ENCODE measurements at places on chromosomes 6 and 20. TPM values are rescaled to one million over a fixed set of nuclear protein-coding genes. Genes with fewer than 3 reads are reported as not detected.

- no peak overlapping the region for H3K4me3 ChIP-seq
- no peaks in the 10 kb centered on the region for H3K4me1 ChIP-seq
- no peak overlapping the region for H3K27ac ChIP-seq
- no peak for DNase-seq
- no peaks in the 10 kb centered on the region for H3K36me3 ChIP-seq
- H3K27me3 ChIP-seq = no peaks in the 10 kb centered on the region
These were observed 314.2 kb downstream of the CDC5L start for GRCh38 chr6:44701637-44702101.

The FOXF2 gene
- total RNA-seq = 0.19 TPM

The SIRPG gene
- 0.31 TPM for total RNA-seq

The OPN5 gene
- total RNA-seq = not detected

The SLC12A5 gene
- total RNA-seq = 0.64 TPM

DNA sequence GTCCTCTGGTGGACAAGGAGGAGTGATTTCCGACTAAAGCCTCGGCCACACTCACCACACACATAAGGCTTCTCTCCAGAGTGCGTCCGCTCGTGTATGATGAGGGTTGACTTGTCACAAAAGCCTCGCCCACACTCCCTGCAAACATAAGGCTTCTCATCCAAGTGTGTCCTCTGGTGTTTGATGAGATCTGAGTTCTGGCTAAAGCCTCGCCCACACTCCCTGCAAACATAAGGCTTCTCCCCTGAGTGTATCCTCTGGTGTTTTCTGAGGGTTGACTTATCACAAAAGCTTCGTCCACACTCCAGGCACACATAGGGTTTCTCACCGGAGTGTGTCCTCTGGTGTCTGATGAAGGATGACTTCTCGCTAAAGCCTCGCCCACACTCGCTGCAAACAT, 12.9 kb upstream of the SNRPB start:
- no peak overlapping the region for H3K27ac ChIP-seq
- no peaks in the 10 kb centered on the region for H3K4me1 ChIP-seq
- H3K4me3 ChIP-seq = no peak overlapping the region
- no peaks in the 10 kb centered on the region for H3K27me3 ChIP-seq
- no peak for DNase-seq

GRCh38 chr6:106250953-106251352, 74.6 kb downstream of the ATG5 start:
- H3K27ac ChIP-seq = no peak overlapping the region
- peaks cover 18% of the 10 kb centered on the region for H3K4me1 ChIP-seq
- H3K36me3 ChIP-seq = no peaks in the 10 kb centered on the region
- no peak overlapping the region for H3K4me3 ChIP-seq
- H3K27me3 ChIP-seq = no peaks in the 10 kb centered on the region
- no peak for DNase-seq

The GMPR gene
- 3.7 TPM for total RNA-seq

The MTHFD1L gene
- total RNA-seq = 11.5 TPM

- H3K4me1 ChIP-seq = no peaks in the 10 kb centered on the region
- H3K36me3 ChIP-seq = no peaks in the 10 kb centered on the region
- no peak for DNase-seq
These were observed 892.3 kb downstream of the PHF3 start for GRCh38 chr6:64527899-64528298.

GRCh38 chr6:14464055-14464454, 346.5 kb downstream of the CD83 start:
- H3K27me3 ChIP-seq = no peaks in the 10 kb centered on the region
- H3K36me3 ChIP-seq = no peaks in the 10 kb centered on the region
- DNase-seq = no peak

- no peak overlapping the region for H3K4me3 ChIP-seq
- H3K27ac ChIP-seq = no peak overlapping the region
- no peaks in the 10 kb centered on the region for H3K27me3 ChIP-seq
- H3K4me1 ChIP-seq = no peaks in the 10 kb centered on the region
- no peaks in the 10 kb centered on the region for H3K36me3 ChIP-seq
These were observed 23.0 kb upstream of the IYD start for GRCh38 chr6:150345781-150346180.

DNA sequence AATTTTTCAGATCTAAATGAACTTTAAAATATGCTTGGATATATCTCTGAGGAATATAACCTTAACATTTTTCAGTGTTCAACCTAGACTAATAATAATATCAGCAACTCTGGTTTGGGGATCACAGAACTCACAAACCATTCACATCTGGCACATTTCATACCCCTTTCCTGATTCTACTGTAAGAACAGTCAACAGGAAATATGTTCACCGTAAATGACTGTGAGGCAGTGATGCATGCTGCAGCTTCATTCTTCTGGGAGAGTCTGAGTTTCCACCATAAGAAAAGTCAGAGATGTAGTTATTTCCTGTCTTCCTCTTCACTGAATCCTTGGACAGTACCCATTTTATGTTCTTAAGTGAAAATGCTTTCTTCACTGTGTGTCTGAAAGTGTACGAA, 134.2 kb upstream of the IFNGR1 start:
- no peak for DNase-seq
- no peaks in the 10 kb centered on the region for H3K27me3 ChIP-seq
- H3K36me3 ChIP-seq = no peaks in the 10 kb centered on the region
- no peak overlapping the region for H3K4me3 ChIP-seq
- no peaks in the 10 kb centered on the region for H3K4me1 ChIP-seq
- H3K27ac ChIP-seq = peak overlapping the region; percentile 71

The LY6G6D gene
- not detected for total RNA-seq

- H3K4me1 ChIP-seq = no peaks in the 10 kb centered on the region
- no peaks in the 10 kb centered on the region for H3K36me3 ChIP-seq
- no peak overlapping the region for H3K4me3 ChIP-seq
- H3K27ac ChIP-seq = no peak overlapping the region
- DNase-seq = no peak
- no peaks in the 10 kb centered on the region for H3K27me3 ChIP-seq
These were observed 70.7 kb downstream of the ANKRD6 start for GRCh38 chr6:89503641-89504040.

DNA sequence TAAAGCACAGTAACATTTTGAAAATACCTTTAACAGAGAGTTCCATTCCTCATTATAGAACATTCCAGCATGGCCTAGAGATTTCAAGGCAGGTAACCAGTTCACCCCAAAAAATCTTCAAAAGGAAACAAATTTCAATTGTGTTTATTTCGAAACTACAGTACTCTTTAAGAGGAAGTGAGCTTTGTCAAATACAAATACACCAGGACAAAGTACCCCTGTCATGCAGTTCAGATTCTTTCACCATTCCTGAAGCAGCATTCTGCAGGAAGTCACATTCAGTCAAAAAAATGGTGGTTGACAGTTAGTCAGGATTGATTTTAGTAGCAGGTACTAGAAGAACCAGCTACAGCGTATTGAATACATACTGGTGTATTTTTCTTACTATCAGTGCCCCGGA, 89.6 kb upstream of the RIN2 start:
- H3K36me3 ChIP-seq = no peaks in the 10 kb centered on the region
- no peak overlapping the region for H3K27ac ChIP-seq
- H3K4me1 ChIP-seq = no peaks in the 10 kb centered on the region
- H3K4me3 ChIP-seq = no peak overlapping the region
- no peaks in the 10 kb centered on the region for H3K27me3 ChIP-seq

DNA sequence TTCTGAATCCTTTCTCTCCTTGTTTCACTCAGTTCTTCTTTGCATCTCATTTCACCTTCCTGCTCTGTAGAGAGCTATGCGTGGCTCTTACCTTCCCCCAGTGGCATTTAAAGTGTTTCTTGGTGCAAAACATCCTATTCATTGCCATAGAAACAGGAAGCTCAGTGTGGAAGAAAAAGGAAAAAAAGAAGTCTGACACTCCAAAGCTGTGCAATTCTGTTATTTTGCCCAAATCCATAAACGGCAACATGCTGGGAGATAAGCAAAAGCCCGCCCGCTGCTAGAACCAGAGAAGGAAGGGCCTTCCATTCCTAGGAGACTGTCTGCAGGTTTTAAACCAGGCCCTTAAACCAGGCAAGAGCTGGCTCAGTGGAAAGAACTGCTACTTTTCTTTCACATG, 247.1 kb downstream of the HIVEP2 start:
- H3K4me3 ChIP-seq = no peak overlapping the region
- H3K27ac ChIP-seq = no peak overlapping the region
- no peaks in the 10 kb centered on the region for H3K4me1 ChIP-seq

DNA sequence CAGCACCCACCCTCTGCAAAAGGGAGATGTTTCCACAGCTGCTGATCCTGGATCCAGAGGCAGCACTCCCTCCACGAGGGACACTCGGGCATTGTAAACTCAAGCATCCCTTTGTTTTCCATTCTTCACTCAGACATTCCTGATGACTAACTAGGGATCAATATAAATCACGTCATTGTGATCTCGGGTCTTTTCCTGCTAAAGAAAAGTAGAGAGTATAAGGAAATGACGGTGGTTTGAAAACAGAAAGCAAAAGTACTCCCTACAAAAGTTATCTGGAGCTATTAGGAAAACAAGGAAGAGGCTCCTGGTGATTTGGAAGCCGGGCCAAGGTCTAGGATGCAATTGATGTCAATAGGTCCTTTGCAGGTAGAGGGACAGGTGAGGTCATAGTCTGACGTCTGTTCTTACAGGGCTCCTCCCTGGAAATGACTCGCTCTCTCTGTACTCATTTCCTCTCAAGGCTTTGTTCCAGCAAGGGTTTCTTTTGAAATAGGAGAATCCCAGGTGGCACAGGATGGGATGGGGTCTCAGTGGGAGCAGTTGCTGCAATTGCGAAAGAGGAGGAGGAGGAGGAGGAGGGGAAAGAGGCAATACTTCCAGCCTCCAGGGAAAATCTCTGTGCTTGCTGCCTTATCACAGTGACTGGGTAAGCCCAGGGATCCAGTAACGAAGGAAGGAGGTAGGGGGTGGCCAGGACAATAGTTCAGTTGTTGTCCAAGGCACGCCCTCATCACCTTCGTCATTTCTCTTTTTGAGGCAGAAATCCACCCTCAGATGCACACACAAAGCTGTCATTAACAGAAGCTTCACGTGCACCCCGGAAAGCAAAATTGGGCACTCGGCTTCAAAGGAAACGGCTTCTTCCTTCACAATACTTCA, 222.8 kb downstream of the LY86 start:
- peak; percentile 76 for DNase-seq
- peaks cover 18% of the 10 kb centered on the region for H3K4me1 ChIP-seq
- H3K27ac ChIP-seq = peak overlapping the region; percentile 75

The ACOT8 gene
- 15.5 TPM for total RNA-seq

DNA sequence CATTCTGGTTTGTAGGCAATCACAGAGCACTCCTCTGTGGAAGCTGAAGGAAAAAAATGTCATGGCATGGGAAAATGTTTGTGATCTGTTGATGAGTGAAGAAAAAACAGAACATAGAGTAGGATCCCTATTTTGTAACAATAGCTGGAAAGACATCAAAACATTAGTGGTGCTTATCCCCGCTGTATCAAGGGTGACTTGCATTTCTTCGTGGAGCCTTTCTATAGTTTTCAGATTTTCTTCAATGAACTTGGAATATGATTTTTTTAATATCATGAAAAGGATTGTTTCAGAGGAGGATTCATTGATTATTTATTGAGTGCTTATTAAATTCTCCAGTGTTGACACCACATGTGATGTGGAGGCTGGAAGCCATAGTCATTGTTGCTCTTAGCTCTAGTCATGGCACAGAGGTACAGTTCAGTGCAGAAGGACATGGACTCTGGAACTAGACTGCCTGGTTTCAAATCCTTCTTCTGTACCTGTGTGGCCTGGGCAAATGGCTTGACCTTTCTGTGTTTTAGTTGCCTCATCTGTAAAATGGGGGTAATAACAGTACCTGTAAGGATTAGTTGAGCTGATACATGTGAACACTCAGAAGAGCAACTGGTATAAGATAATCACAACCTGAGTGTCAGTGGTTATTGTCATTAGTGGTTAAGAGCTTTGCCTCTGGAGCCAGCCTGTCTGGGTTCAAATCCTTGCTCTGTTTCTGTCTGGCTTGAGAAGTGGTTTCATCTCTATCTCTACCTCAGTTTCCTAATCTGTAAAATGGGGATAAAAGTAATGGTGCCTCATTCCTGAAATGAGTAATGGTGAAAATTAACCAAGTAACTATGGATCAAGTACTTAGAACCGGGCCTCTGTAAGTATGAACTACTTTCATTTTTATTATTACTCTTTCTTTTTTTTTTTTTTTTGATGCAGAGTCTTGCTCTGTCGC, 14.7 kb upstream of the CDKN1A start:
- no peaks in the 10 kb centered on the region for H3K27me3 ChIP-seq
- no peaks in the 10 kb centered on the region for H3K4me1 ChIP-seq
- no peak overlapping the region for H3K27ac ChIP-seq
- no peak overlapping the region for H3K4me3 ChIP-seq

DNA sequence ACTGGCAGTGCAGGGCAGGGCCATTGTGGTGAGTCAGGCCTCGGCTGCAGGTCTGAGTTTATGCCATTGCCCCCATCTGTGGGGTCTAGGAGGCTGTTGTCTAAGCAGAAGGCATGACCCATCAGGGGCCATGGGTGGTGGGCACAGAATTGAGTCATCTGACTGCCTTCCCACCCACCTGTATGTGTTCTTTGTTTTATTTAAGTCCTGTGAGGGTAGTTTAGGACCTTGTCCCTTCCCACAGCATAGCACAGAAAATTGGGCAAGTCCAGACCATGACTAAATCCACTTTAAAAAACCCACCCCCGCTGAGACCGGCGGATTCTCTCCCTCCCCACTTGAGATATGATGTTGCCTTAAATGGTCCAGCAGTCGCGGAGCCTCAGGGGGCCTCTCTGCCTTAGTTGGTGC, 40.3 kb downstream of the ERMARD start:
- H3K36me3 ChIP-seq = no peaks in the 10 kb centered on the region
- no peak overlapping the region for H3K4me3 ChIP-seq
- H3K27ac ChIP-seq = no peak overlapping the region
- H3K4me1 ChIP-seq = no peaks in the 10 kb centered on the region

The RIPPLY2 gene
- not detected for total RNA-seq

The POM121L2 gene
- not detected for total RNA-seq

- no peaks in the 10 kb centered on the region for H3K27me3 ChIP-seq
- peak overlapping the region; percentile 99 for H3K27ac ChIP-seq
- no peaks in the 10 kb centered on the region for H3K36me3 ChIP-seq
- DNase-seq = peak; percentile 64
- peak overlapping the region; percentile 94 for H3K4me3 ChIP-seq
These were observed 476 bp downstream of the IGF2R start for GRCh38 chr6:159969204-159969912.

The RAB32 gene
- 18.3 TPM for total RNA-seq

- no peak overlapping the region for H3K4me3 ChIP-seq
- H3K27ac ChIP-seq = no peak overlapping the region
- no peaks in the 10 kb centered on the region for H3K27me3 ChIP-seq
- no peak for DNase-seq
- no peaks in the 10 kb centered on the region for H3K36me3 ChIP-seq
These were observed 560.1 kb downstream of the UTRN start for GRCh38 chr6:144845186-144845585.

The SIRPD gene
- not detected for total RNA-seq

The MACROD2 gene
- total RNA-seq = 3.6 TPM

The NKAIN2 gene
- total RNA-seq = 0.16 TPM

GRCh38 chr6:79832723-79833122, 114.6 kb downstream of the ELOVL4 start:
- H3K27ac ChIP-seq = no peak overlapping the region
- no peak overlapping the region for H3K4me3 ChIP-seq
- H3K4me1 ChIP-seq = no peaks in the 10 kb centered on the region
- DNase-seq = no peak
- no peaks in the 10 kb centered on the region for H3K36me3 ChIP-seq
- H3K27me3 ChIP-seq = no peaks in the 10 kb centered on the region

- H3K27ac ChIP-seq = no peak overlapping the region
- no peak for DNase-seq
- no peaks in the 10 kb centered on the region for H3K36me3 ChIP-seq
- no peaks in the 10 kb centered on the region for H3K27me3 ChIP-seq
- no peak overlapping the region for H3K4me3 ChIP-seq
These were observed 2.7 kb downstream of the AGPAT1 start for GRCh38 chr6:32173051-32173727.
